ENCODE measurements at places on chromosomes 6 and 20. TPM values are rescaled to one million over a fixed set of nuclear protein-coding genes. Genes with fewer than 3 reads are reported as not detected.

LHFPL5 gene
- not detected for total RNA-seq

OOEP gene
- not detected for total RNA-seq

BNIP5 gene
- total RNA-seq = not detected

TRDN gene
- total RNA-seq = 197 TPM

CLDN20 gene
- not detected for total RNA-seq

CAGE1 gene
- not detected for total RNA-seq

PKIB gene
- total RNA-seq = 1.0 TPM

MRPS10 gene
- 63.7 TPM for total RNA-seq
